ENCODE measurements at places on chromosomes 6 and 20.

DNA sequence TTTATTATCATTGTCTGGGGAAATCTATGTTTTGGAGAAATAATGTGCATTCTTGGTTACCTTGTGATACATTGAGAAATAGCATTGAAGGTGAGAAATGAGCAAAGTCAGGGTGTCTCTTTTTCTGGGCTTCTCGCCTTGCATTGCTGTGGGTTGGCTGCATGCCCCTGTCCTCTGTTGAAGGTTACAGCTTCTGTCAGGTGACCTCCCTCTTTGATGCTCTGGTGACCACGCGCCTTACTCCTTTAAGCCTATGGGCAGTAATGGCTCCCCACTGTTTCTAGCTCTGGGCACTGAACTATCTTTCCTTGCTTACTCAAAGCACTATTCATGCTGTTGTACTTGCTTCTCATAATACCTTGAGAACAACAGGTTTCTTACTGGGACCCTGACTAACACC is 14.6 kb downstream of the ADGRB3 start:
- no peak for DNase-seq

DNA sequence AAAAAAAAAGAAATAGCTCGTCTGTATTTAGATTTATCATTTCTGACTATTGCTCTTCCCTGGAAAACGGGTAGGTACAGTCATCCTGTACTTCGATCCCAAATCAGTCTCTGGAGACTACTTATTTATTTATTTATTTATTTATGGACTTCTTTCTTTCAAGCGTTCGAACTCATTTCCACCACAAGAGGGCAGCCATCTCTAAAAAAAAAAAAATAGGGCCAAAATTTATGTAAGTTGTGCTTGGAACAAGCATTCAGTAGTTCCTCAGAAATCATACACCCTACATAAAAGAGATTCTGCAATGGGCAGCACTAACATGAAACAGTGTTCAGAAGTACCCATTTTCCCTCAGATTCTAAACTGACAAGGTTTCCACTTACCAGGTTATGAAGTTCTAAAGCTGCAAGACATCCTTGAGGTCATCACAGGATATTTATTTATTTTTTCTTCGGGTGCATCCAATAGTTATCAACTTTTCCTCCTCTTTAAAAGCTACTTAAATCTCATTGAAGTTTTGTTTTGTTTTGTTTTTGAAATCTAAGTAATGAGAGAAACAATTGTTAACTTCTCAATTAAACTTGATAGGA is 1.9 kb upstream of the BMP2 start:
- no peak for DNase-seq

DNA sequence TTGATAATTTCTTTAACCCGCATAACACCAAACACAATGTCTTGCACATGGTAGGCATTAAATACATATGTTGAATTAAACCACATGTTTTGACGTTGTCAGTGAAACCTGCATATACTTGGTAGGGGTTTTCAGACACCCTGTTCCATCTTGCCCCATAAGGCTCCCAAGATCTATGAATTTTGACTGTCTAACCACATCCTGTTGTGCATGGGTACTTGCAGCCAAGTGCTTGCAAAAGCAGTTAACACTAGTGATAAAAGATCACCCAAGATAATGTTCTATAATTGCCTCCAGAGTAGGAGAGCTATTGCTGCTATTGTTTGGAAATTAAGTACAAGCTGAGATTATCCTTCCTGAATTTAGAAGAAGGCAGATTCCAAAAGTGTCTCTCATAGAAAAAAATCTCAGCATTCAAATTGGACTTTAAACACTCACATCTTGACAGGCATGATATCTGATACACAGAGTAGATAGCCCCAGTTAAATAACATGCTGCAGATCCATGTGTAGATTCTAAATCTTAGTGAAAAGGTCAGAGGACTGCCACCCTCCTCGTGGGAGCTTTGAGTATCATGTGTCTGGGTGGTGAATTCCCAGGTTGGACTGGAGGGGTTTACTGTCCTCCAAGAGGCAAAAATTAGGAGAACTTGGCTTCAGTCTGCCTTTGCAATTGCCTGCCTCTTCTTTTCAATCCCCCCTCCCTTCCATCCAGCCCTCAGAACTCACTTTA is 25.8 kb upstream of the CCN6 start:
- no peak for DNase-seq

DNA sequence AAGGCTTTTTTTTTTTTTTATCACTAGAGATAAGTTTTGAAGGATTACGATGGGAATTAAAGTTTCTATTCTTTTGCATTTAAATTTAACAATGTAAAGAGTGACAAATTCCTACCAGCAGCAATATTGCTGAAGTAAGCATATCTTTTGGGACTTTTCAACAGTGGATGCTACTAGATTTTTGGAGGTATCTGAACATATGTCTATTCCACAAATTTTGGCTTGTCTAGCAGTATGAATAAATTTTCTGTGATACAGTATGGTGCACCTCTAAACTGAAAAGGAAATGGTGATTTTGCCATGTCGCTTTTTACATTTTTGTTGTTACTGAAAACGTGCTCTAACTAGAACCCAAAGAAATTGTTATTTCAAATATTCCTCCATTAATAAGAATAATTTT is 368.3 kb upstream of the MANEA start:
- DNase-seq: no peak

DNA sequence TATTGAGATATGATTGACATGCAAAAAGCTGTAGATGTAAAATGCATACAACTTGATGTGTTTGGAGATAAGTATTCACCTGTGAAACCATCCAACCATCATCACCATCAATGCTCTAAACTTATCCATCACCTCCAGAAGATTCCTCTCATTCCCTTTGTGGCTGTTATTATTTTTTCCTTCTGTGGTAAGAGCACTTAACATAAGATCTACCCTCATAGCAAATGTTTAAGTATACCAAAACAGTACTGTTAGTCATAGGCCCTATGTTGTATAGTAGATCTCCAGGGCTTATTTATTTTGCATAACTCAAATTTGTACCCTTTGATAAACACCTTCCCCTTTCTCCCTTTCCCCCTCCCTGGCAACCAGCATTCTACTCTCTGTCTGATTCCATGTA is 31.2 kb upstream of the CCN6 start:
- DNase-seq: no peak

DNA sequence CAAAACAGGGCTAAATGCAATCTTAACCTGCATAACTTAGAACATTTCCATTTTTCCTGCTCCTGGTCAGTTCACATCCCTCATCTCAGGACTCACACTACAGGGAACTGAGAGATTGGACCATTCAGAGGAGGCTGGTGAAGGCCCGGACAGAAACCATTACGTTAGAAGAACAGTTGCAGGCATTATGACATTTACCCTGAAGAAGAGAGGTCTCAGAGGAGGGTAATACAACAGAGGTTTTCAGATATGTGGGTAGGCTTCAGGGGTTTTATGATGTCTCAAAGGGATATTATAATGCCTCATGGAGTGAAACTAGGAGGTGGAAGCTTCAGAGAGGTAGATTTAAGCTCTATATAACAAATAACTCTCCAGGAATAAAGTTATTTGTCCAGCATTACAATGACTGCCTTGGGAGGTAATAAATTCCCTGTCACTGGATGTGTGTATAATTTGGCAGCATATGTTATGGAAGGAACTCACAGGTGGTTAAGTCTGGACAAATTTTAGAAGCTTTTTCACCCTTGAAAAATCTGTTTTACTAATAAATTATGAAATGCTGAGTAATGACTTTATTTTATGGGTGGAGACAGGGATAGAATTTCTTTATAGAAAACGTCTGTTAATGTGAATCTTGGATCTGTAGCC is 36.7 kb upstream of the RIPOR2 start:
- no peak for DNase-seq

- no peak for DNase-seq
Observed at GRCh38 chr6:70107852-70108629, 194.8 kb downstream of the COL9A1 start.

DNA sequence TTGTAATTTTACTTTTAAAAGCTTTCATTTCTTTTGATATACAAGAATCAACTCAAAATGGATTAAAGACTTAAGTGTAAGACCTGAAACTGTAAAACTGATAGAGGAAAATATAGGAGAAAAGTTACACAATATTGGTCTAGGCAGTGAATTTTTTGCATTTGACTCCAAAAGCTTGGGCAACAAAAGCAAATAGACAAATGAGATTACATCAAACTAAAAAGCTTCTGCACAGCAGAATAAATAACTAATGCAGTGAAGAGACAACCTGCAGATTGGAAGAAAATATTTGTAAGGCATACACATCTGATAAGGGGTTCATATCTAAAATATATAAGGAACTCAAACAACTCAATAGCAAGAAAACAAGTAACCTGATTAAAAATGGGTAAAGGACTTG is 3.0 kb downstream of the GABRR1 start:
- DNase-seq: no peak

DNA sequence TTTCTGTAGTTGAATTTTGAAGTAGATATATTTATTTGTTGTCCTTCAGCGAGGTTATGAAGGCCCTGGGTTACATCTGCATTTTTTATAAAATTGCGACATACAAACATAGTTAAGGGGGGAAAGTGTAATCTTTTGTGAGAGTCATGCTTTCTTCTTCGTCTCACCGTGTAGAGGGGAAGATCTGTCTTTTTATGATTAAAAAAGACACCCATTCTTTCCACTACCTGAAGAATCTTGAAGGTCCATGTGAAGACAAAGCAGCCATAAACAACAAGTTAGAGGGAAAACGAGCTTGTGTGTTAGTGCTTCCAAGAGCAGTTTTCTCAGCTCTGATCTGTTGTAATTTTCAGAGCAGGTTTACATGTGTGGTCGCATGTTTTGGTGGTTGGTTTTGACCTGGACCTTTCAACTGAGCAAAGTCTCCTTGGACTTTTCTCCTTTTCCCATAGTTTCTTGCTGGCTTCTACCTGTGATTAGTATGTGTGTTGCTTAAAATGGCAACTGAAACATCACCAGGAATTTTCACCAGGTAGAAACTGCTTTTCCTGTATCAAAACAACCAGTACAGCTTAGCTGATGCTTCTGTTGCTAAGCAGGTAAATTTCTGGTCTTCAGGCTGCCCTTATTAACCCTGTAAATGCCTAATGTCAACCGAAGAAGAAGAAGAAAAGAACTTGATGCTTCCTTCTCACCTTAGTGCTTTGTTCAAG is 37.3 kb downstream of the RREB1 start:
- no peak for DNase-seq

DNA sequence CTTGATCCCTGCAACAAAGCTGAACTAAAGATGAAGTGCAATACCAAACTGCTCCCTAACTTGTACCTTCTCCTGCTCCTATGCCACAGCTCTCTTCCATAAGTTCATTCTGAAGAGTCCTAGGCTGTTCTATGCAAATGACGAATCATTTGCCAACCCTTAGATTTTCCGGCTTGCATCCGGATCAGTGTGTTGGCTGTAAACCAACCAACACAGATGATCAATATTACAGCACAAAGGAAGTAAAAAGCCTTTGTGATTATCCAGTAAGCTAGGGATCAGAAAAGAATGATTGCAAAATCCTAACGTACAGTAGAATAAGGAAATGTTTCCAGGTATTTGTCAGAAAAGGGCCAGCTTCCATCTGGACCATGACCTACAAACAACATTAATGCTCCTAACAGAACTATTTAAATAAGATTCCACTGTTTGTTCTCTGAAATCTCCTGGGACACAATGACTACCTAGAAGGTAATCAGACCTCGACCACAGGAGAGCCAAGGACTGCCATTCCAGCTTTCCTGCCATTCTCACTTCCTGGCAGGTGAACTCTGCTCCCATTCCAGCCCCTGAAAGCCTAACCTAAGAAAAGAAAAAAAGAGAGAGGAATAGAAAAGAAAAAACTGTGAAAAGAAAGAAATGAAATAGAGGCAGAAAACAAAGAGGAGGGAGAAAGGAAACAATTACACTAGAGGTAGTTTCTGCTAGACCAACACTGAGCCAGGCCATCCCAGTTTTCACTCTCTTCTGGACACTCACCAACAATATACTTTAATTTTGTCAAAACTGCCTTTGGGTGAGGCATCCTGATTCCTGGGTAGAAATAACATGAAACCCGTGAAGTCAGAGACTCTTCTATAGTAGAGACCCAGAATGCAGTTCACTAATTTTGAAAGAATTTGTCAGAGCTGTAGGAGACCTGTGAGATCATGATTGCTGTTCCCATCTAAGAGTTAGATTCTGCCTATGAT is 19.7 kb downstream of the GMDS start:
- no peak for DNase-seq

- no peak for DNase-seq
Observed at GRCh38 chr6:87029711-87030314, 65.1 kb downstream of the CGA start.

GRCh38 chr6:33029328-33030184 is 20.2 kb upstream of the HLA-DOA start:
- DNase-seq: no peak

DNA sequence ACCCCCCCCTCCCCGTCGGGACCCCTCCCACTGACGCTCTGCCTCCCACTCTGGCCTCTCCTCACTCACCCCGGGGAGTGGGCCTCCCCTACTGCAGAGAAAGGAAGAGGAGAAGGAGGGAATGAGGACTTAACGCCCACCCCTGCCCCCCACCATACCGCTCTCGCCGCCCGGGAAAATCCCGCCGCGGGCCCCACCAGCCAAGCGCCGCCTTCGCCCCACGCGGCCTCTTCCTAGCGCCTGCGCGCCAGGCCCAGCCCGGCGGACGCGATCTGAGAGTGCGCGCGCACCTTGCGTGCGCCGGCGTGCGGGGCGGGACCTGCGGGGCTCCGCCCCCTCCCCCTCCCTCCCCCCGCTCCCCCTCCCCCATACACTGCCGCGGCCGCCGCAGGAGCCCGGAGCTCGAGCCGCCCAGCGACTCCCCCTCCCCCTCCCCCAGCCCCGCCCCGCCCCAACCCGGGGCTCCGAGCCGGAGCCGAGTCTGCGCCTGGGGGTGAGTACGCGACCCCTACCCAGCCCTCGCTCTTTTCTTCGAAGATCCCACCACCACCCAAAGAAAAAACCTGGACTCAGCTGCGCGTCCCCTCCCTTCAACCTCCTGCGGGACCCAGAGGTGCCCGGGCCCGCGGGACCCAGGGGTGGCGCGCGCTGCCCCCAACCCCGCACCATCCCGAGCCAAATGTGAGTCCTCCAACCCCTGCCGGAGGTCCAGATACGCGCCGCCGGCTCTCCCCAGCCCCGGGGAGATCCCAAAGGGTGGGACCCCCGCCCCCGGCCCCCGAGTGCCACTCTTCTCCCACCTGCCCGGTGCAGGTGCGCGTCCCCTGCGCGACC is at the start of the genes MRPL14 and TMEM63B:
Gene MRPL14, minus strand, starts transcription at position 267 of the 834 bp plus-strand sequence. CDS start 10,841 bp downstream, outside the sequence.
Gene TMEM63B, plus strand, starts transcription at position 369 of the 834 bp plus-strand sequence. CDS start 7,031 bp downstream, outside the sequence.
- DNase-seq: peak; percentile 40

DNA sequence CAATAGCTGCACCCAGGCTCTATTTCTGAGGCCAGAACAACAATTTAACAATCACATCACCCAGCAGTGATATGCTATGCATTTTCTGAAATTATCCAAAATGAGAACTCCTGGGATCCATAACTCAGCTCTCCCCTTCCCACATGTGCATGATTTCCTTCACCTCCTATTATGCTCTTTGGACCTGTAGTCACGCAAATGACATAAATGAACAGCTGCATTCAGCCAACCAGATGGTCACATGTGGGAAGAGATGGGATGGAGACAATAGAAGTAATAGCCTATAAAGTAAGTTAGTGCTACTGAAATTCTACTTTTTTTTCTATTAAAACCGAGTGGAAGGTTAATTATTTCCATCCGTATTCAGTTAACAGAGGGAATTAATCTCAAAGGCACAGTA is 662.1 kb upstream of the ID4 start:
- DNase-seq: no peak

Measured in hypothalamus (tissue), 51 donors.